ENCODE measurements at places on chromosomes 16 and 17.

DNA sequence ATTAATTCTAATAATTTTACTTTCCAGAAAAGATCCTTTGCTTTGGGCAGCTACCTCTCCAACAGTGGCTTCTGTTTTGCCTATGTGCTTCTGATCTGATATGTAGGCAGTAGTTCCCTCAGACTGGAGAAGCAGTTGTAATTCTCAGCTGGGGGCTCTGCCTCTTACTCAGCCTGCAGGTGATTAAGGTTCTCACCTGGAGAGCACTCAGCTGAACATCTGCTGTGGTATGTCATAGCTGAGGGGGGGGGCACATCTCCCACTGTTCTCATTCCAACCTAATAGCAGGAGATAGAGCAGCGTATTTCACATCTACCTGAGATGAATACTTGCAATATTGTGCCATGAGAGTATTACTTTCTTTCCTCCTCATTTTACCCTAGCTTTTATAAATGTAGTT, 511.9 kb upstream of the CDH8 start:
- no peak for DNase-seq

DNA sequence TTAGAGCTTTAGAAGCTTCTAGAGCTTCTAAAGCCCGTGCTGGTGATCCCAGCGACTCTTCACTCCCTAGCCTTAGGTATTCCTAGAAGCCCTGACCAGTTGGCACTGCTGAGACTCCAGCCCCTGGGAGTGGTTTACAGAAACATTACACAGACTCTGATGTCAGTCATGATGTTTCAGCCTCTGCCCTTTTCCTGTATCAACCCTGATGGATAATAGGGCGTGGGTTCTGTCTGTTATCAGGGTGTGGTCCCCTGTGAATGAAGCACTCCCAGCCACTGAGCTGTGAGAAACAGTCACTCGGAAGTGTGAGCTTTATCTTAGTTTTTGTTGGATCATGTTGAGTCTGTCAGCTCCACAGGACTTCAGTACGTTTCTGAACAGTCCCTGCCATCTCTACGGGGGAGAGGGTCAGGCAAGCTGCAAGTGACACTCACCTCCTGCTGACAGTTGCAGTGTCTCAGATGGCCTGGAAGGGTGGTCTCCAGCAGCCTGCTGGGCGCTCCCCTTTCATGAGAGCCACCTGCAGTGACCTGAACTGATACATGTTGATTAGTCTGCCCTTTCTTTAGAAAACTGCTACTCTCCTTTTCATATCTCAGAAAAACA, 12.8 kb downstream of the GOSR2 start:
- DNase-seq, result no peak

- DNase-seq, result no peak
Observed at GRCh38 chr16:49283376-49284049, 1.9 kb upstream of the CBLN1 start.

GRCh38 chr17:36072431-36073121, 8.5 kb downstream of the CCL18 start:
- peak; percentile 81 for DNase-seq

GRCh38 chr16:69113216-69113615, 7.8 kb downstream of the HAS3 start:
- DNase-seq, result no peak

DNA sequence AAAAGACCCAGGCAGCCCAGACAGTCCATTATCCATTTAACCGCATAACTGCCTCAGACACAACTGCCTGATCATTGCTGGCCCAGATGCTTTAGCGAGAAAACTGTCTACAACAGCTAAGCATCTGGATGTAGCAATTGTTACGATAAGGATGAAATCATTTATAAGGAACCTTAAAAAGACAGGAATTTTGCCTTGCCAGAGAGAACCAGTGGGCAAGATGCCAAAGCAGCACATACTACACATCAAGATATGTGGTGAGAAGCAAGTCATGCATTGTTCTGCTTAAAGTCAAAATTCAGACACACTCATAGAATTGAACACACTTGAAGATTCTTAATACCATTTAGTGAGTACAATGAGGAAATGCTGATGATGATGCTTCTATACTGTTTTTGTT, 1525.3 kb downstream of the CDH8 start:
- no peak for DNase-seq

GRCh38 chr16:67837811-67838210, 4.3 kb upstream of the THAP11 start:
- no peak for DNase-seq

DNA sequence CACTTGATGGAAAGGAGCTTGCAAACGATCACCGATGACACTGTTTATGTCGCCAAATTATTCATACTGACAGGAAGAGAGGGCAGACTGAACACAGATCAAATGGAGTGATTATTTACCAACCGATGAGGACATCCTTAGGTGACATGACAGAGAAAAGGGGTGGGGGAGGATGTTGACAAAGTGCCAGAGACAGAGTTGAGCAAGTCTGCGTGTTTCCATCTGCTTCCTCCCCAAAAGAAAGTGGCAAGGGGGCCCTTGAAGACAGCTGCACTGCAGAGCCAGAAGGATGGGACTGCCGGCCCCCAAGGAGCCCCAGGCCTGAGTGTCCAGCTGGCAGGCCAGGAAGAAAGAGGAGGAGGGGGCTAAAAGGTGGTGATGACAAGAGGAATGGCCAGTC, 191.0 kb upstream of the RPL38 start:
- DNase-seq, result peak; percentile 24

GRCh38 chr17:10033959-10034358, 128.9 kb upstream of the RCVRN start:
- DNase-seq, result no peak

DNA sequence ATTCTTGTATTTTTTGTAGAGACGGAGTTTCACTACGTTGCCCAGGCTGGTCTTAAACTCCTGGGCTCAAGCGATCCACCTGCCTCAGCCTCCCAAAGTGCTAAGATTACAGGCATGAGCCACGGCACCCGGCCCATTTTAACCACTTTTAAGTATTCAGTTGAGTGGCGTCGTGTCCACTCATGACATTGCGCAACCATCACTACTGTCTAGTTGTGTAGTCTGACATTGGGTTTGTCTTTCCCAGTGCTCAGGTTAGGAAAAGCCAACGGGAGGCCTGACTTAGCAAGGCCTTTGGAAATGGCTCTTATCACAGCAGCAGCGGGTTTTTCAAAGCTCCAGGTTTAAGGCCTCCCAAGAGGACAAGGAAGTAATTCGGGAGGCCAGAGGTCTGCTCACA, 58.7 kb downstream of the LITAF start:
- no peak for DNase-seq

DNA sequence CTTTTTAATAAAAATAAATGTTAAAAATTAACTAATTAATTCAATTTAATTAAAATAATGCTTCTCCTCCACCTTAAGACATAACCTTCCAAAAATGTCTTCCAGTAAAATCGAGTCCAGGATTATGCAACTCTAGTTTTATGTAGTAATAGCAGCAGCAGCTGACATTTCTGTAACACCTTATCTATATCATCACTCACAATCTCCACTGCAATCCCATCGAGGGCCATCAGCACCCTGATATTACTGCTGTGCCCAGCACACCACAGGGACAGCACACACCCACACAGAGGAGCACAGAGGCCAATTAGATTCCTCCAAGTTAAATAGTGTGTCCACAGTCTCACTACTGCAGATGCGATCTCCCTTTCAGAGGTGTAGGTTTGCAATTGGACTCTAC, 2.9 kb downstream of the RPH3AL start:
- DNase-seq, result no peak

GRCh38 chr16:1262210-1262845, 6.5 kb downstream of the TPSD1 start:
- no peak for DNase-seq

DNA sequence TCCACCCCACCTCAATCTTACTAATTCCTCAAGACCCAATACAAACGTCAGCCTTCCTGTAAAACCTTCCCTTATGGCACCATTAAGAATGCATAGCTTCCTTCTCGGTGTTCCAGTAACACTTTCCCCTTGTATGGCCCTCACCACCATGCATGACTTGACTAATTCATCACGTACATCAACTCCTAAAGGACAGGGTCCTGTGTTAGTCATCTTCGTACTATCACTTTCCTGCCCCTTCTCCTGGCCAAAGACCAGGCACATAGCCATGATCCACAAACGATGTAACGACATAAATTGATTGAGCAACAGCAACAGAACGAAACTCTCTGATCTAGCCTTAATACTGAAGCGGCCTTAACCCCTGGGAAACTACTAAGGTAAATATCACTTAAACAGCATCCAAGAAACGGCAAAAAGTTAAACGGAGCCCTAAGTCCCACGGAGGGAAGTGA, 612 bp downstream of the PSMD12 start:
- DNase-seq, result no peak
